Small intestine (tissue), 16 donors: ENCODE measurements at places on chromosomes 1 and 21. TPM values are rescaled to one million over a fixed set of nuclear protein-coding genes. Genes with fewer than 3 reads are reported as not detected.

DNA sequence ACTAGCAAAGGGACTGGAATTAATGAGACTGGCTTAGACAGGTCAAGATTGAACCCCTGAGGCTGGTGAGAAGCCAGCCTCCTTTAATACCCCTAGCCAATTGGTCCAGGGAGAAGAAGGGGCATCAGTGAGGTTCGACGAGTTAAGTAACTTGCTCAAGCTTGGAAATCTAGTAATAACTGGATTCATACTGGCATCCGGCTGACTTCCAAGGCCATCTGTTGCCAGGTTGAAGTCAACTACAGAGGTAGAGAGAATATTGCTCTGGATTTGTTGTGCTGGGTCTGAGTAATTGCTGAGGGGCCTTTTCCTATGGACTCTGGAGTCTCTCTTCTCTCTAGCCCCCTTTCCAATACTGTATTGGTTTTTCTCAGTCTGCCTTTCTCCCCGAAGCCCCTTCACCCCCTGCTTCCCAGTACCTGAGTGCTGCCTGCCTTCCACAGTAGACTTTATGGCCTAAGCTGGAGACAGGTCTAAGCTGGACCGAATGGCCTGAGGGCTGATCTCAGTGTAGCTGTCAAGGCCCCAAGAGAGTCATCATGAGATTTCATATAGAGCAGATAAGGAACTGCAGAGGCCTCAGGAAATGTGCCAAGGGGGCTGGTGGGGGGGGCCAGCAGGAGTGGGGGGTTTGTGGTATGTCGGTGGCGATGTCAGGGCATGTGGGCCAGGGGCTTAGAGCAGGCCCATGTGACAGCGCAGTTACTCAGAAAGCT lies 42.4 kb upstream of the IL19 start:
- H3K4me1 ChIP-seq = peaks cover 5% of the 10 kb centered on the region
- H3K4me3 ChIP-seq = no peak overlapping the region
- no peak for DNase-seq
- H3K27me3 ChIP-seq = no peaks in the 10 kb centered on the region
- H3K27ac ChIP-seq = no peak overlapping the region
- peaks cover 25% of the 10 kb centered on the region for H3K36me3 ChIP-seq

GRCh38 chr21:28633839-28634555 lies 358.7 kb downstream of the LTN1 start:
- H3K4me3 ChIP-seq = no peak overlapping the region
- no peaks in the 10 kb centered on the region for H3K27me3 ChIP-seq
- H3K4me1 ChIP-seq = no peaks in the 10 kb centered on the region
- DNase-seq = no peak

Gene ERICH3
- 0.32 TPM for polyA plus RNA-seq

DNA sequence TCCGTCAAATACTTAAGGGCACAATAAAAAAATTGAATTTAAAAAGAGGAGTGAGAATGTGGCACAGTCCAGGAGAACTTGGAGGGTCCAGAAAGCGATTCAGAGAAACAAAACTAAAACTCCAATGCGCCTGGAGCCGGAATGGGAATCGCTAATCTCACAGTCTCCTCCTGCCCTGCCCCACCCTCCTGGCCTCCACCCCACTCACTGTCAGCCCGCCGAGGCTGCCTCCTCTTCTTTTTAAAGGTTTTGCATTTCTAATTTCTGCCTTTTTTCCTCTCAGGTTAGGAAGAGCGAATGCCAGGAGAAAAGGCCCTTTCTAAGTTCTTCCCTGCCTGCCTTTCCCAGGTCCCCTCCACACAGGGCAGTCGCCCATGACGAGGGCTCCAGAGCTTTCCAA lies 135.3 kb downstream of the ZBTB18 start:
- H3K36me3 ChIP-seq = no peaks in the 10 kb centered on the region

DNA sequence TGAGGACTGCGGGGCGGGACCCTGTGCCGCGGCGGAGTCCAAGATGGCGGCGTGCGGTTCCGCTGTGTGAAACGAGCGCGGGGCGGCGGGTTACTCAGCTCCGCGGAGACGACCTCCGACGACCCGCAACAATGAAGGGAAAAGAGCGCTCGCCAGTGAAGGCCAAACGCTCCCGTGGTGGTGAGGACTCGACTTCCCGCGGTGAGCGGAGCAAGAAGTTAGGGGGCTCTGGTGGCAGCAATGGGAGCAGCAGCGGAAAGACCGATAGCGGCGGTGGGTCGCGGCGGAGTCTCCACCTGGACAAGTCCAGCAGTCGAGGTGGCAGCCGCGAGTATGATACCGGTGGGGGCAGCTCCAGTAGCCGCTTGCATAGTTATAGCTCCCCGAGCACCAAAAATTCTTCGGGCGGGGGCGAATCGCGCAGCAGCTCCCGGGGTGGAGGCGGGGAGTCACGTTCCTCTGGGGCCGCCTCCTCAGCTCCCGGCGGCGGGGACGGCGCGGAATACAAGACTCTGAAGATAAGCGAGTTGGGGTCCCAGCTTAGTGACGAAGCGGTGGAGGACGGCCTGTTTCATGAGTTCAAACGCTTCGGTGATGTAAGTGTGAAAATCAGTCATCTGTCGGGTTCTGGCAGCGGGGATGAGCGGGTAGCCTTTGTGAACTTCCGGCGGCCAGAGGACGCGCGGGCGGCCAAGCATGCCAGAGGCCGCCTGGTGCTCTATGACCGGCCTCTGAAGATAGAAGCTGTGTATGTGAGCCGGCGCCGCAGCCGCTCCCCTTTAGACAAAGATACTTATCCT lies 430 bp downstream of the RBM15 start:
- no peak for DNase-seq
- no peaks in the 10 kb centered on the region for H3K27me3 ChIP-seq
- H3K4me1 ChIP-seq = peaks cover 27% of the 10 kb centered on the region

- H3K4me1 ChIP-seq = peaks cover 18% of the 10 kb centered on the region
- H3K27me3 ChIP-seq = no peaks in the 10 kb centered on the region
- H3K4me3 ChIP-seq = no peak overlapping the region
- no peaks in the 10 kb centered on the region for H3K36me3 ChIP-seq
Measured at GRCh38 chr1:212794561-212795014, 2.9 kb downstream of the TATDN3 start.

DNA sequence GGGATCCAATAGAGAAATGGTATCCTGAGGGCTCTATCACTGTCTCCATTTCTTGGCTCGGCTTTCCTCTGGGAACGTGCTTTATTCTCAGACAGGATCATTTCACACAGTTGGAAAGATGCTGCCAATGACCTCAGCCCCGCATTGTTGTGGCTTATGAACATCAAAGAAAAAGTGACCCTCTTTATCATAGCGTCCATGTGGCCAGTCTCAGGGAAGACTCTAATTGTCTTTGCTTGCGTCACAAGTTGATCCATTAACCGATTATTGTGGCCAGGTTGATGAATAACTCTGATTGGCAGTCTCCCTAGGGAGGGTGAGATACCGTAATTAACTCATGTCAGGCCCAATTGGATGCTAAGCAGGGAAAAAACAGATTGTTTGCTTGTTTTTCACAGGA lies 10.4 kb upstream of the TMEM9 start:
- no peak overlapping the region for H3K27ac ChIP-seq
- no peaks in the 10 kb centered on the region for H3K4me1 ChIP-seq
- no peaks in the 10 kb centered on the region for H3K27me3 ChIP-seq

DNA sequence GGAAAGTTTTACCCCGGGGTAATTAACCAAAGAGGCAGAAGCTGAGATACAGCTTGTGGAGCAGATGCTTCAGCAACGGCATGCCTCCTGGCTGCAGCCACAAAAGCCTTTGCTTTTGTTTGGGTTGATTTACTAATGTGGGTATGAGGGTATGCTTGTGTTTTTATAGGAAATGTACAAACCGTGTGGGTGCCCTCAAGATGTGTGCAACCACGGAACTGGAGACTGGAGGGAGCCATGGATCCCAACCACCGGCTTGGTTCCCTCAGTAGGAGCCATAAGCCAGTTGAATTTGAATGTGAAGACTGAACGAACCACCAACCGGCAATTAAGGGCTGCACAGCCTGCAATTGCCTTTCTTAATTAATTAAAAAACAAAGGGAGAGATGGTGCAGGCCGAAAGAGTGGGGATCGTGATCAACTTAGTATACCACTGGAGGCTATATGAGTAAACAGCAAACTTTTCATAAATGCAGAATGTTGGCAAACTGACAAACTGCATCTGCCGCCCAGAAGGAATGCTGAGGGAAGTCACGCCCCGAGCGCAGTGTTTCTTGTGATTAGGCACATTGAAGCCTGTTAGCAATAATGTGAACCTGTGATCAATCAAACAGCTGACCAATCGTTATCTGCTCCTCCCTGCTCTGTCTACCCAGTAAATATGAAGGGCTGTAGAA lies 104.1 kb downstream of the DISP1 start:
- H3K4me1 ChIP-seq = no peaks in the 10 kb centered on the region
- H3K4me3 ChIP-seq = no peak overlapping the region
- no peak overlapping the region for H3K27ac ChIP-seq
- DNase-seq = no peak
- H3K27me3 ChIP-seq = no peaks in the 10 kb centered on the region
- no peaks in the 10 kb centered on the region for H3K36me3 ChIP-seq

Gene SPATA1
- 0.79 TPM for polyA plus RNA-seq

GRCh38 chr1:37482796-37483744 lies 8.7 kb downstream of the ZC3H12A start:
- H3K27ac ChIP-seq = no peak overlapping the region
- DNase-seq = no peak
- no peak overlapping the region for H3K4me3 ChIP-seq
- H3K36me3 ChIP-seq = peaks cover 85% of the 10 kb centered on the region
- H3K4me1 ChIP-seq = peaks cover 15% of the 10 kb centered on the region

DNA sequence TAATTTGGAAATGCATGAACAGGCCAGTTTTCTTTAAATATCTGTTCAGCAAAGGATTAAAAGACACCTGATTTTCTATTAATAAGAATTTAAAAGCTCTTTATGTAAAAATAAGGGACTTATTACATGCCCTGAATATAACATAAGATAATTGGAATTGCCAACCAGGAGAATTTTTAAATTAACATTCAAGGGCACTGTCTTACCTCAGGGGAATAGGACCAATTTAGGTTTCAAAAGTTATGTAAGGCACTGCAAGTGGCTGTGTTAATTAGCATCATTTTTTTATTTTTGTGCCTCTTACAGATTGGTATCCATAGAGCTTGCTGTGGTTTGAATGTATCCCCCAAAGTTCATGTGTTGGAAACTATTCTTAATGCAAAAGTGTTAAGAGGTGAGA lies 1.3 kb upstream of the NEK2 start:
- no peaks in the 10 kb centered on the region for H3K36me3 ChIP-seq
- no peaks in the 10 kb centered on the region for H3K27me3 ChIP-seq
- no peak overlapping the region for H3K4me3 ChIP-seq
- H3K27ac ChIP-seq = no peak overlapping the region
- no peaks in the 10 kb centered on the region for H3K4me1 ChIP-seq

Gene TNFRSF1B
- polyA plus RNA-seq = 16.0 TPM

- no peaks in the 10 kb centered on the region for H3K4me1 ChIP-seq
- peak overlapping the region; percentile 55 for H3K27ac ChIP-seq
- DNase-seq = no peak
Measured at GRCh38 chr1:159958719-159959380, 4.8 kb upstream of the SLAMF9 start.

DNA sequence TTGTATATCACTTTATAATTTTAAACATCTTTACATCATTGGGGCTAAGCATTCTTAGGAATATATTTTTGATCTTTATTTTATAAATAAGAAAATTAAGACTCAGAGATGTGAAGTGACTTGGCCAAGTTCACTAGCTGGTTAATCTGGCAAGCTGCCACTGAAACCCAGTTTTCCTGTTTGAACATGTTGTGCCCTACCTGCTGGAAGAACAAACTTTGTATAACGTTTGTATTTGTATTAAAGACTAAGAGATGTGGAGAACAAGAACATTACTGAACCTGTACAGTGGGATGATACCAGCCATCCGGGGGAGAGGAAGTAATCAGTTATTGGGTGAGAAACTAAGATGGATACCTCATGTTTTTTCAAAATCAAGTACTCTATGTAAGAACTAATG lies 77.2 kb upstream of the SIPA1L2 start:
- no peaks in the 10 kb centered on the region for H3K27me3 ChIP-seq
- H3K36me3 ChIP-seq = no peaks in the 10 kb centered on the region
- peaks cover 10% of the 10 kb centered on the region for H3K4me1 ChIP-seq
- no peak for DNase-seq

DNA sequence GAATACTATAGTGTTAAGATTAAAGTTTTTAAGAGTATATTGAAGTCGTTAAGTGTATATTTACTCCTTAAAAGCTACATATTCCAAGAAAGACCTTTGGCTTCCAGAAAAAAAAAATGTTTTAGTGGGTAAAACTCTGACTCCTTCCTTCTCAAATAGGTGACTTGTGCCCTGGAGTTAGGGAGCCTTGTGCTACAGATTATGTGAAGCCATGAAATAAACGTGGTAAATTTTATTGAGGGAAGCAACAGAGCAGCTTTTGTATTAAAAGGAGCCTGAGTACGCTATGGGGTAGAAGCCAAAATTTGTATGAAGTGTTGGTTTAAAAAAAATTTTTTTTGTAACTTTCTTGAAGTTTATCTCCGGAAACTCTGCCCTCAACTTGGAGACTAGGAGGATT lies 994 bp downstream of the RO60 start:
- DNase-seq = peak; percentile 30
- H3K36me3 ChIP-seq = no peaks in the 10 kb centered on the region
- H3K4me1 ChIP-seq = peaks cover 8% of the 10 kb centered on the region
- H3K27me3 ChIP-seq = no peaks in the 10 kb centered on the region
- no peak overlapping the region for H3K27ac ChIP-seq
- peak overlapping the region; percentile 39 for H3K4me3 ChIP-seq

GRCh38 chr1:10208537-10208936 lies 1.8 kb upstream of the KIF1B start:
- no peaks in the 10 kb centered on the region for H3K27me3 ChIP-seq
- no peak for DNase-seq

Gene MSH4
- 0.04 TPM for polyA plus RNA-seq

Gene PLA2G2D
- polyA plus RNA-seq = not detected

Gene CD1C
- not detected for polyA plus RNA-seq

Gene SPRR2D
- polyA plus RNA-seq = not detected

GRCh38 chr1:208714323-208714722 lies 470.1 kb upstream of the PLXNA2 start:
- DNase-seq = peak; percentile 84
- H3K36me3 ChIP-seq = no peaks in the 10 kb centered on the region
- H3K27me3 ChIP-seq = no peaks in the 10 kb centered on the region
- H3K4me1 ChIP-seq = no peaks in the 10 kb centered on the region
- H3K27ac ChIP-seq = no peak overlapping the region
- H3K4me3 ChIP-seq = no peak overlapping the region

- no peak overlapping the region for H3K4me3 ChIP-seq
- H3K4me1 ChIP-seq = no peaks in the 10 kb centered on the region
- H3K36me3 ChIP-seq = no peaks in the 10 kb centered on the region
Measured at GRCh38 chr1:62337706-62338631, 18.7 kb upstream of the KANK4 start.

DNA sequence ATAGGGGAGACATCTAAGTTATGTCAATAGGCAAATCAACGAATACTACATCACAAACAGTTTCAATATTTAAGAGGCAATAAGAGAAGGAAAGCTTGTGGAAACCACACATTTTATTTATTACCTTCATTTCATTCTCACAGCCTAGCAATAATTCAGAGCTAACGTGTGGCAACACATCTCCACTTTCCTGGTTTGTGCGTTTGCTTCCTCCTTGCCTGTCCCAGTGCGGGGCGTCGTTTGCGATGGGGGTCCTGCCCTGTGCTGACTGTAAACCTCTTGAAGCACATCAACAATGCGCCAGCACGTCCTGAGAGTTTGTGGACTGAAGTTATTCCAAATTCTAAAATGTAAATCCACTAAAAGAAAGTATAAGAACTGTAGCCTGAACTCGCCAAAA lies 14.4 kb upstream of the VPS26C start:
- H3K4me1 ChIP-seq = no peaks in the 10 kb centered on the region
- H3K36me3 ChIP-seq = no peaks in the 10 kb centered on the region
- H3K4me3 ChIP-seq = no peak overlapping the region
- H3K27ac ChIP-seq = no peak overlapping the region
- no peak for DNase-seq
